GM03348 (cell line): ENCODE measurements at places on chromosomes 3 and 15.

DNA sequence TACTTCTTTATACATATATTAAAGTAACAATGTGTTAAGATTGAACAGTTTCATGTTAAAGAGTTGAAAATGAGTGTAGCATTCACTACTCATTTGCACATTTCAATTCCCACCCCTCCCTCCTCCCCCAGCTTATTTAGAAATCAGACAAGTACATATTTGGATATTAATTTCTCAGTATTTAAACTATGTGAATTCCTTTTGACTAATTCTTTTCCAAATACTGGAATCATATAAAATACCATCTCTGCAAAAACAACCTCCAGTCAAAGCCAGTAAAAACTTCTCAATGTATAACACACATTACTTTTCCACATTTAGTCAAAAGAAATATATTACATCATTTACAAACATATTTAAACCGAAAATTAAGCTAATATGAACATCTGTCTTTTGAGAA, 25.5 kb upstream of the SHC4 start:
- DNase-seq, result peak; percentile 31

DNA sequence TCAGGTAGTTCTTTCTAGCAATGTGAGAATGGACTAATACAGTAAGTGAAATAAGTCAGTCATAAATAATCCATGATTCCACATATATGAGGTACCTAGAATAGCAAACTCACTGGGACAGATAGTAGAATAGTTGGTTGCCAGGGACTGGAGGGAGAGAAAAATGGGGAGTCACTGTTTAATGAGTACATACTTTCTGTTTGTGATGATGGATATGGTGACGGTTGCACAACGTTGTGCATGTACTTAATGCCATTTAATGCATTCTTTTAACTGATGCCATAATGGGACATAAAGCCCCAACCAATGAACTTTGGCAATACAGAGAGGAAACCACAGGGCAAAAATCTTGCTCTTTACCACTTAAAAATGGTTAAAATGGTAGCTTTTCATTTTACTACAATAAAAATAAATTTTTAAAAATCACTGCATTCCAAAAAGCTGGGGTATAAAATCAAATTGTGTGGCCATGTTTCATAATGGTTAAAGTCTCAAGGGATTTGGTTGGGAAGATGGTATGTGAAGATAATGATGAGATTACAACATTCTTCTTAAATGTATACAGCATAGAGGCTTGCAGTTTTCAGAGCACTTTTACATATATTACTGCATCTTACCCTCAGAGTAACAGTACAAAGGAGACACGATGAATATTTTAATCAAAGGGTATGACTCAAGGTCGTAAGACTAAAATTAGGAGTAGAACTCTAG, 45.2 kb downstream of the ADAM10 start:
- no peak for DNase-seq

DNA sequence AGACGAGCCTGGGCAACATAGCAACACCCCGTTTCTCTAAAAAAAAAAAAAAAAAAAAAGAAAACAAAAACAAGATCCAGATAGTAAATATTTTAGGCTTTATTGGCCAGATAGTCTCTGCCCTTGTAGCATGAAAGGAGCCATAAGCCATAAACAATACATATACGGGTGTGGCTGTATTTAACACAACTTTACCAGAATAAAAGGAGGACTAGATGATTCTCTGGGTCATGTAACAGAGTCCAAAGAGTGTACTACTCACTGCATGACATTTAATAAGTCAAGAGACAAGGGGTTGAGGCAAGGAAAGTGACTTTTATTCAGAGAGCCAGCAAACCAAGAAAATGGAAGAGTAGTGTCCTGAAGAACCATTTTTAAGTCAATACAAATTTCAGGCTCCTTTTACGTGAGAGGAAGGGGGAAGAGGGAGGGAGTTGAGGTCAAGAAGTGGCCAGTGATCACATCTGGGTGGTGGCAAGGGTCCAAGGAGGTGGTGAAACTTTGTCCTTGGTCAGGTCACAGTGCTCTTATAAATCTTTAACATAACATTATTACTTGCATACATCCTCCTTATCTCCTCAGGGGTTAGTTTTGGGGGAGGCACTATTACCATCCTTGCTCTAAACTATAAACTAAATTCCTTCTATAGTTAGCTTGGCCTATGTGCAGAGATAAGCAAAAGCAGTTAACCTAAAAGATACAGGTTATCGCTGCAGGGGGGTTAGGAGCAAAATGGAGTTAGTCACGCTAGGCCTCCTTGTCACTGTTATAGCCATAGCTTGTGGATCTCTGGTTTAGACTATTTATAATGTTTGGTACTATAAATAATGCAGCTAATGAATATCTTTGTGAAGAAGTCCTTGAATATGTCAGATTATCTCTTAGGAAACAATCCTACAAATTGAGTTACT, 46.1 kb downstream of the METTL6 start:
- DNase-seq, result no peak

DNA sequence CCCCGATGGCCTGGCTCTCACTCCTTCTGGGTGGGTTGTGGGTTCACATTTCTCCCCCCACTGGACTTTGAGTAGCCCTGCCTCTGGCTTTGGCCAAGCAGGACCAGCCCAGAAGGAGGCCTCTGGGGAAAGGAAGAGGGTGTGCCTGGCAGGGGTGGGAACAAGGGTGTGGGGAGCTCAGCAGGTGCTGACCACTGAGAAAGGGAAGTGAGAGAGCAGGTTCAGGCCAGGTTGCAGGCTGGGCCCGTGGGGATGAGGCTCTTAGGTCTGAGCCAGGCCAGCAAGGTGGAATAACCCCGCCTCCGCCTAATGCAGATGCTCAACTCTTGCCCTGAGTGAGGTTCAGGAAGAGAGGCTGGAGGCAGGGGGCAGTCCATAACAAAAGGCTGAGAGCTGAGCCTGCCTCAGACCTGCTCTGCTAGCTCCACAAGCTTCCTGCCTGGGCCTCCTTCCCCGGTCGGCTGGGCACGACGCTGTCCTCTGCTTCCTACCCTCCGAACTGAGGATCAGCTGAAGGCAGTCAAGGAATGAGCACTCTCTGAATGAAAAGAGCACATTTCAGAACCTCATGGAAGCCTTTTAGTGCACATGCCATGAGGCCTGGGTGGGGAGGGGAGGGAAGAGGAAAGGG, 82.7 kb downstream of the TLE3 start:
- no peak for DNase-seq

- no peak for DNase-seq
Measured at GRCh38 chr3:142849148-142849547, 39.7 kb downstream of the PCOLCE2 start.

DNA sequence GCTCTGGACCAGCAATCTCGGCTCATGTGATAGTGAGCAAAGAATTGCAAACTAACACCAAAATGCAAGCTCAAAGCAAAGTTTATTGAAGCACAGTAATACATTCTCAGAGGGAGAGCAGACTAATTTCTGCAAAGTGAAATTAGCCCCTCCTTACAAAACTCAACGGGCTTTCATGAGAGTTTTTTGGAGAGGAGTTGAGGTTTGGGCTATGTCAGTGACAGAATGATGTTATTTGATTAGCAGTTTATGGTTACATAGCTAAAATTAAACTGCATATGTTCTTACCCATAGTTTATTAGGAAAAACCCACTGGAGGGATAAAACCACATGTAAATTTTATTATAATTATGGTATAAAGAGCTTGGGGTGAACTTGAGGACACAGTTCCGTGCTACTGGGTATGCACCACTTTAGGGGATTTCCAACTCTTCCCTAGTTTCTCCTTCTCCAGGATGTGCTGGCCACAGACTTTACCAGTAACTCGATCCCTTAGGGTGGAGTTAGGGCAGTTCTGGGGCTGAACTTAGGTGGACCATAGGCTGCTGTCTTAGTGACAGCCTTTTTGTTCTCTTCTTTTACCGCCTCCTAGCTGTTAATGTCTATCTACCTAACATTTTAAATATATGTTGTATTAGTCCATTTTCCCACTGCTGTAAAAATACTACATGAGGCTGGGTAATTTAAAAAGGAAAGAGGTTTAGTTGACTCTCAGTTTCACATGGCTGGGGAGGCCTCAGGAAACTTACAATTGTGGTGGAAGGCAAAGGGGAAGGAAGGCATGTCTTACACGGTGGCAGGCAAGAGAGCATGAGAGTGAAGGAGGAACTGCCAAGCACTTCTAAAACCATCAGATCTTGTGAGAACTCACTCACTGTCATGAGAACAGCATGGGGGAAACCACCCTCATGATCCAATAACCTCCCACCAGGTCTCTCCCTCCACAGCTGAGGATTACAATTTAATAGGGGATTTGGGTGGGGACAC, 8.9 kb upstream of the AADACL2 start:
- DNase-seq, result no peak

GRCh38 chr3:189239616-189240015, 67.8 kb downstream of the TPRG1 start:
- no peak for DNase-seq

DNA sequence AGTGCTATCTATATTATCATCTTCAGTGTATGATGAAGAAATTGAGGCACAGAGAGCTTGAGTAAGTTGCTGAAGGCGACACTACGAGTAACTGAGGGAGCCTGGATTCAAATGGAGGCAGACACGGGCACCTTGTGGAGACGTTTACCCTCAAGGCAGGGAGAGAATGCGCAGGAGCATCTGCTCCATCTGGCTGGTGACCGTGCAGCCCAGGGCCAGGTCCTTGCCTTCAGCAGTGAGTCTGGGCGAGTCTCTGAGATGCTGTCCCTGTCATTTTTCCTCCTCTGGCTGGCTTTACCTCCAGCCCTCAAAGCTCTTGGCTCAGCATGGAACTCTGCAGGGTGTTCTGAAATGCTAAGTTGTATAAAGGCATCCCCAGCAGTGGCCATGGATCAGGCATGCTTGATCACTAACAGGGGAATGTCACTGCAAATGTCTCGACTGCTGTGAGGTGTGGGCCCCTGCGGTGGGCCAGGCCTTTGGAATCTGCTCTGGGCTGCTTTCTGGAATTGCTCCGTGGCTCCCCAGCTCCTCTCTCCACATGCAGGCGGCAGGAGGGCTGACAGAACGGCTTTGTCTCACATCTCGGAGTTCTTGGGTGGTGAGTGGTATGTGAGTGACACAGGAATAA, 19.7 kb downstream of the SPSB4 start:
- DNase-seq, result no peak

DNA sequence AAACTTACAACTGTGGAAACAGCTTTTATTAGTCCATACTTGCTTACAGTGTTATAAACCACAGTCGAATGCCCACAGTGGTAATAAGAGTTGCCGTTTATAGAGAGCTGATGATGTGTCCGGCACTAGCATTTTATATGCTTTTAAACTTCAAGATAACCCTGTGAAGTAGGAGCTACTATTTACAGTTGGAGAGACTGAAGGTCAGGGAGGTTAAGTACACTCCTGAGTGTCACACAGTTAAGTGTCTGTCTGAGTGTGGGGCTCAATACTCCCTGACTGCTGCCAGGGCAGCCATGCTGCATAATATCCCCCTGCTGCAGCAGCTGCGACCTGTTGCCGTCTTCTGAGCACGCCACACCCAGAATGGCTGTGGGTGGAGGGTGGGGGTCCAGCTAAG, 89.9 kb upstream of the TNFAIP8L3 start:
- no peak for DNase-seq

GRCh38 chr3:105626739-105627138, 242.1 kb downstream of the CBLB start:
- no peak for DNase-seq

- DNase-seq, result no peak
Measured at GRCh38 chr3:32257641-32258438, 19.4 kb downstream of the CMTM8 start.

DNA sequence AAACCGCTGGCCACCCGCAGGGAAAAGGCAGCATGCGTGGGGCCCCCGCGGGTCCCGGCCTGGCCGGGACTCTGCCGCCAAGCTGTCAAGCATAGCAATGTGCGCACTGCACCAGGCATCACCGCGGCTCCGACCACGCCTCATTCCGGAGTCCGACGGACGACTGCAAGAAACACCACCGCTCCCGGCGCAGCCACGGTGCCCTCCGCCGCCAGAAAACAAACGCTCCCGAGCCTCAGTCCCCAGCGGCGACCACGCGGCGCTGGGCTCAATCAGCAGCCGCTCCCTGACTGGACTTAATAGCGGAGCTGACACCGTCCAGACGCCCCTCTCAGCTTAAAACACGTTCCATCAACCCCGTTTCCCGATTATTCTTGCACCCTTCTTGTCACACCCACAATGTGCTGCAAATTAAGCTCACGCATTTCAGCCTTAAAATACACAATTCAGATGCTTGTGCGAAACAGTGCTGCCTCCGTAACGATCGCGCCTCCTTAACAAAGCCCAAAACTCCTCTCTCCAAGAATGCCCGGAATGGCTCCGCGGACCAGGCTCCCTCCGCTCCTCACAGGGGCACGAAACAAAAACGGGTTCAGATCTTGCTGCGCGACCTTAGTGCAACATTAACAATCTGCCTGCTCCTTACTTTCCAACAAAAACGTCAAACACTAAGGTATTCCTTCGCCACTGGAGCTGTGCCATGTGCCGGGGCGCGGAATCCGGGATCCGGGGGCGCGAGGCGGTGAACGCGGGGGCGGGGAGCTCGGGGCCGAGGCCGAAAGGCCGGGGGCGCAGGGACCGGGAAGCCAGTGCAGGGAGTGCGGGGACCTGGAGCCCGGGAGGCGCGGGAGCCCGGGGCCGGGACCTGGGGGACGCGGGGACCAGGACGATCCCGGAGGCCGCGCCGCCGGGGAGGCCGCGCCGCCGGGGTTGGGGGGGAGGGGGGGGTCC, 655 bp downstream of the CYFIP1 start:
- DNase-seq, result peak; percentile 75

GRCh38 chr3:80244390-80244789, 476.6 kb upstream of the ROBO1 start:
- no peak for DNase-seq

- DNase-seq, result no peak
Measured at GRCh38 chr3:131704098-131704497, 201.3 kb upstream of the MRPL3 start.

- DNase-seq, result peak; percentile 71
Measured at GRCh38 chr3:73502609-73503583, 121.8 kb downstream of the PDZRN3 start.

- DNase-seq, result peak; percentile 68
Measured at GRCh38 chr3:29525254-29525881, 244.5 kb downstream of the RBMS3 start.

GRCh38 chr3:196463478-196463756, 31.2 kb upstream of the UBXN7 start:
- DNase-seq, result no peak

DNA sequence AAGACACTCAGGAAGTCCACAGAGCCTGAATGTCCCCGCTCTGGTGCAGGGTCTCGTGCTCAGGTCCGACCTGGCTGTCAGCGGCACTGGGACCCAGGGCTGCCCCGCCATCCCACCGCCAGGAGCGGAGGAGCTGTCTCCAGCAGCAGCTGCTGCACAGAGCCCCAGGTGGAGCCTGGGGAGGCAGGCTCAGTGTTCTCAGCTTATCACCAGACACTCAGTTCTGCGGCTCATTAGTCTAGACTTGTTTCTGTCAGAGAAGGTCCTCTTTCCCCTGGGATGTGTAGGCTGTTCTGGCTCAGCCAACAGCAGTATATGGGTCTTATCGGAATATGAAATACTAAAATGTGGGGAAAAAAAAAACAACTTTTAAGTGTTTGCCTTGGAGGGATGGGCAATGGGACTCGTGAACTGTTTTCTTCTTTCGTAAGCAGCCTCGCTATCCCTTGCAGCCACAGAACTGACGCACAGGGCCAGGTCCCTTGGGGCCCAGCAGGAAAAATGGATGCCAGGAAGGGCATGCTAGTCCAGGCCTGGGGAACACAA, 75.9 kb downstream of the KLF13 start:
- no peak for DNase-seq

- DNase-seq, result no peak
Measured at GRCh38 chr15:69631978-69632377, 179.4 kb downstream of the RPLP1 start.

- DNase-seq, result no peak
Measured at GRCh38 chr3:161148832-161149475, 43.8 kb upstream of the B3GALNT1 start.

GRCh38 chr3:136733317-136733833, 18.8 kb downstream of the STAG1 start:
- no peak for DNase-seq

- no peak for DNase-seq
Measured at GRCh38 chr3:46922871-46923558, 45.5 kb downstream of the PTH1R start.
